ENCODE measurements at places on chromosomes 5 and 9.

GRCh38 chr5:9370256-9370655 lies 175.6 kb downstream of the SEMA5A start:
- no peak for DNase-seq

DNA sequence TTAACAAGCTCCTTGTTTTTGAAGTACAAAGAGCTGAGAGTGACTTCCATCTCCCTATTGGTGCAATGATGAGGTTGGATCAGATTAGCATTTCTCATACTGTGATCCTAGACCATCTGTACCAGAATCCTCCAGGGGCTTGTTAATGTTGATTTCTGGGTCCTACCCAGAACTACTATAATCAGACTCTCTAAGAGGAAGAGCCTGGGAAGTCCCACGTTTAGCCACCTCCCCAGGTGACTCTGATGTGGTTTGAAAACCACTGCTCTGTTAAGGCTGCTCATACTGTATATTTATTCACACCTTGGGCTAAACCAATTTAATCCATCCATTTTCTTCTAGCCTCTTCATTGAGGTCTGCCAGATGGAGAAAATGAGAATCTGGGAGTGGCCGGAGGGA lies 49.6 kb upstream of the SMIM32 start:
- no peak for DNase-seq

GRCh38 chr9:107118863-107119624 lies 164.0 kb upstream of the RAD23B start:
- no peak for DNase-seq

DNA sequence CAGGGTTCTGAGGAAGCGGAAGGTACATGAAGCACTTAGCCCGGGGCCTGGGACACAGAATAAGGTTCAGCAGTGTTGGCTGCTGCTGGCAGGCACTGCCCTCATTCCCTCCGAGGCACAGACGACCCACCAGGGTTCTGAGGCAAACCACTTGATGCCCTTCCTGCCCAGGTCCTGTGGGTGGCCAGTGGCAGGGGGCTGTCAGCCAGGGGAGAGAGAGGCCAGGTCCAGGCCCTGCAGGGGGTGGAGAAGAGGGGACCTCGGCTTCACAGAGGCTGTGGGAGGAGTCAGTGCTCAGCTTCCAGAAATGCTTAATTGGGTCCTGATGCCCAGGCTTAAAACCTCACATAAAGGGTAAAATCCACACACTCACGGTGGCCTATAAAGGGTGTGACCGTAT lies 4.4 kb upstream of the ZDHHC12 start:
- no peak for DNase-seq

DNA sequence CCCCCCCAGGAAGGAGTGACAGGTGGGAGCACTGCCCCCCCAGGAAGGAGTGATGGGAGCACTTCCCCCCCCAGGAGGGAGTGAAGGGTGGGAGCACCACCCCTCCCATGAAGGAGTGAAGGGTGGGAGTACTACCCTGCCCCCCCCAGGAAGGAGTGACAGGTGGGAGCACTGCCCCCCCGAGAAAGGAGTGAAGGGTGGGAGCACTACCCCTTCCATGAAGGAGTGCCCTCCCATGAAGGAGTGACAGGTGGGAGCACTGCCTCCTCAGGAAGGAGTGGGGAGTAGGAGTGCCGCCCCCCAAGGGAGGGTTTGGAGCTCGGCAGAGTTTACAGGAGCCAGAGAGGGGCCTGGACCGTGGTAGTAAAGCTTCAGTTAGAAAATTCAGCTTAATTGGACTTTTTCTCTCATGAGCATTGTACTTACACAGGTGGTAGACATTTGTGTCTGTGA lies 100.7 kb downstream of the CACNA1B start:
- DNase-seq, result no peak

GRCh38 chr5:163478126-163478981 lies 17.9 kb downstream of the HMMR start:
- no peak for DNase-seq

- DNase-seq, result no peak
Measured at GRCh38 chr9:98259791-98260190, 4.3 kb upstream of the TBC1D2 start.
